H54 (cell line): ENCODE measurements at places on chromosomes 5 and 9.

DNA sequence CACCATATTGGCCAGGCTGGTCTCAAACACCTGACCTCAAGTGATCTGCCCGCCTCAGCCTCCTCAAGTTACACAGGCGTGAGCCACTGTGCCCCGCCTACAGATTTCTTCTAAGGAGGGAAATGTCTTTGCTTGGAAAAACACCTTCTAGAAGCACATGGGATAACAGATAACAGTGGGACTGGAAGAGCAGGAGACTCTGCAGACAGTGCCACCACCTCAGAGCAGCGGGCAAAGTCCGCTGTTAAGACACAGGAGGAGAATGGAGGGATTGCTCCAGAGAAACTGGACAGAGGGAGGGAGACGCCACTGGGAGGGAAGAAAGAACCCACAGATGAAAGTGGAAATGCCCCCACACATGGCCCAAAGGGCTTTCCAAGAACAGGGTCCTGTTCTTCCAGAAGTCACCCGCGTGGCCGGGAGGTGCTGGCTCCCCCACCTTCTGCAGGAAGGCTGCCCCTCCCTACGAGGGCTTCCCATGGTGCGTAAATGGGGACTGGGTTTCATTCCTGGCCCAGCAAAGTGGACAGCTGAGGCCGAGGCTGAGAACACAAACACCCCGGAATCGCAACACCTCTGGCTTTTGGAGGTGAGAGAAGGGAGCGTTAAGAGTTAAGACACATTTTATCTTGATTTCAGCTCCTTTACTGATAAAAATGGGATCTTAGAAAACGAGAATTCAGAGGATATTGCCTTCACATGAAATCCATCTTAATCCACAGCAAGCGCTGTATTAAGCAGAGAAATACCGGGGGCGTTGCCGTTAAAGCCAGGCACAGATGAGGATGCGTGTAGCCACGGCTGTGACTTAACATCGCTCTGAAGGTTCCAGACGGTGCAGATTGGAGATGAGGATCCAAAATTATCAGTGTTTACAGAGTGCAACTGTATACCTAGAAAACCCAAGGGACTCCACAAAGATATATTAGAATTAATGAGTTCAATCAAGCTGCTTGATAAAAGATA lies 11.2 kb downstream of the ADAMTS2 start:
- no peak for DNase-seq

DNA sequence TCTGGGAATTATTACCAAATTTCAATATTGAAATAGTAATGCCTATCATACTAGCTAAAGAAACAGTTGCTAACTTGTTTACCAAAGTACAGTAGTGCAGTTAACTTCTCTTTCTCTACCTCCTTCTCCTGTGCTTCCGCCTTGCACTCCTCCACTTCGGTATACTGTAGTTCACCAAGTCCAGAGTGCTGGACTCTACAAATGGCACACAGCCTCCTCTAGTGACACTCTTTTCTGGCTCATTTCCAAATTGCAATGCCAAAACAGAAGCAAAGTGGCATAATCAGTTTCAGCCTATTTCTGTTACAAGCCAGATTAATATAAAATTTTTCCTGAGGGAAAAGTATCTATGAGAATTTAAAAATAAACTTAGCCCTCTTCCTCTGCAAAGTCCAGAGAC lies 86.0 kb upstream of the RASGRF2 start:
- no peak for DNase-seq

DNA sequence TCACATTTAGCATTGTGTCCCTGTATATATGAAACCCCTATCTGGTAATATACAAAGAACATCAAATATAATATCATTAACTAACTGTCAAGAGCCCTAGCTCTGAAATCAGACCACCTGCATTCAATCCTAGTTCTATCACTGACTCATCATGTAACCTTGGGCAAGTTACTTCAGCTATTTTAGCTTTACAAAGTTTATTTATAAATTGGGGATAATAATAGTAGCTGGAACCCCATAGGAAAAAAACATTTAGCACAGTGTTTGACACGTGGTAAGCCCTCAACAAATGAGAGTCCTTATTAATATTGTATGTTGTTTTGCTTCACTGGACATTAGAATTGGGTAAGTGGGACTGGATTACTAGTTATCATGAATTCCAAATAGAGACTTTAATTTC lies 157.5 kb downstream of the EBF1 start:
- no peak for DNase-seq

- DNase-seq: no peak
Measured at GRCh38 chr9:135865531-135865930, 41.8 kb downstream of the CAMSAP1 start.

DNA sequence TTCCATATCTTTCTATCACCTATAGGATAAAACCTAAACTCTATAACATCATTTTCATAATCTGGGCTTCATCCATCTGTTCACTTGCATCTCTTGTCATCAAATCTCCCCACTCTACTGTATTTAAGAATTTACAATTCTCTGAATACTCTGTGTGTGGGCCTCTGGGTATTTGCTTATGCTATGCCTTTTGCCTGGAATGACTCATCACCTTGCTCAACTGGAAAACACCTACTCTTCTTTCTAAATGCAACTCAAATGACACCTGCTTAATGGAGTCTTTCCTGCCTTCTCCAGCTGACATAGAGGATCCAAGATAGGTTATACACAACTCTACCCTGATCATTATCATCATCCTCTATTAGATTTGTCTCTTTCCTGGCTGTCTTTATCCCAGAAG lies 421.7 kb downstream of the SPATA31D1 start:
- no peak for DNase-seq
